ENCODE measurements at places on chromosomes 7 and 10. TPM values are rescaled to one million over a fixed set of nuclear protein-coding genes. Genes with fewer than 3 reads are reported as not detected.

DNA sequence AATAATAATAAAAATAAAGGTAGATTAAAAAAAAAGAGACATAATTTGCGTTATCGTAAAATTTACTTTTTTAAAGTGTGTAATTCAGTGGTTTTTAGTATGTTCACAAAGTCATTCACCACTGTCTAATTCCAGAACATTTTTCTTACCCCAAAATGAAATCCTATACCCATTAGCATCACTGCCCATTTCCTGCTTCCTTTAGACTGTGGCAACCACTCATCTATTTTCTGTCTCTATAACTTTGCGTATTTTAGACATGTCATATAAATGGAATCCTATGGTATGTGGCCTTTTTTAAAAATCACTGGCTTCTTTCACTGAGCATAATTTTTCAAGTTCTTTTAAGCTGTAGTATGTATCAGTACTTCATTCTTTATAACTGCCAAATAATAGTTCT is 53.6 kb downstream of the KAT6B start:
- DNase-seq: no peak

- no peak for DNase-seq
Observed at GRCh38 chr7:34327681-34328080, 330.3 kb upstream of the NPSR1 start.

DNA sequence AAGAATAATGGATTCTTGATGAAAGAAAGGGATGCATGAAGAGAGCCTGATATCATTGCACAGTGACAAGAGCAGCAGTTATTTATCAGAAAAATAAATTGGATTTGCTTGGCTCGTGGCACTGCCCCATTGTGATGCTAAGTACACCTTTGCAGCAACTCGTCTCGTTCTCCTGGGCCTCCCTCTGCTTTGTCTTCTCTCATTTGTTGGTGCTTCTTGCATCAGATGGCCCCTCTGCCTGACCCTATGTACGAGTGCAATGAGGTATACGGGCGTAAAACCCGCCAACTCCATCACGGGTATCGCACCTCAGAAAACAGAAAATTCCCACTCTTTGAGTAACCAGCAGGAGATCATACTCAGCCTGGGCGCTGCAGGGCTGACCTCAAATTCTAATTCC is 107.2 kb upstream of the C10orf90 start:
- no peak for DNase-seq

DNA sequence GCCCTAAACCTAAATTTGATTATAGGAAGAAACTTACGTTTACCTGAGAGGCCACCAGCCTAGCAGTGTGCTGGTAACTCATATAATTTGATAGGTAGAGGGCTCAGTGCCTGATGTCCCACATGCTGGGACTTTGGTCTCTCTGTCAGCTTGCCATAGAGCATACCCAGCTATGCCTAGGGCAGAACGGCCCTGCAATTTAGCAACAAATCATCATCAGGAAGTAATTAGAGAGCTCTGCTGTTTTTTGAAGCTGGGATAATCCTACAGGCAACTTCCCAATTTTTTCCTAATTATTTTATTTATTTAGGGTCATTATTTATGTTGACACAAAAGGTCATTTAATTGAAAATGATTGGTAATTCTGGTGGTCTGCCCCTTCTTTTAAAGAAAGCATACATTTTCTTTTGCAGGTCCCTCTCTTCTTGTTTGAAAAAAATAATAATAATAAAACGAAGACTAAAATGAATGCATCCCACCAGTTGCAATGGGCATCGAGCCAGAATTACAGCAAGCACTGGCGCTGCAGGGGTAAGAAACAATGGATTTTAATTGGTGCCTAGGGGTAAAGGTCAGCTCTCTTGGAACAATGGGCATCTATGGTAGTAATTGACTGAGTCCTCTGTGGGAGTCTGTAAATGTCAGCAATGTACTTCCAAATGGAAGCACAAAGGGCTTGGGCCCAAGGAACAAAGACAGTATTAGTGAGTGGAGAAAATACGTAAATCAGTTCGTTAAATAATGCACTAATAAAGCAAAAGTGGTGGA is 348.0 kb downstream of the SORCS1 start:
- DNase-seq: no peak

DNA sequence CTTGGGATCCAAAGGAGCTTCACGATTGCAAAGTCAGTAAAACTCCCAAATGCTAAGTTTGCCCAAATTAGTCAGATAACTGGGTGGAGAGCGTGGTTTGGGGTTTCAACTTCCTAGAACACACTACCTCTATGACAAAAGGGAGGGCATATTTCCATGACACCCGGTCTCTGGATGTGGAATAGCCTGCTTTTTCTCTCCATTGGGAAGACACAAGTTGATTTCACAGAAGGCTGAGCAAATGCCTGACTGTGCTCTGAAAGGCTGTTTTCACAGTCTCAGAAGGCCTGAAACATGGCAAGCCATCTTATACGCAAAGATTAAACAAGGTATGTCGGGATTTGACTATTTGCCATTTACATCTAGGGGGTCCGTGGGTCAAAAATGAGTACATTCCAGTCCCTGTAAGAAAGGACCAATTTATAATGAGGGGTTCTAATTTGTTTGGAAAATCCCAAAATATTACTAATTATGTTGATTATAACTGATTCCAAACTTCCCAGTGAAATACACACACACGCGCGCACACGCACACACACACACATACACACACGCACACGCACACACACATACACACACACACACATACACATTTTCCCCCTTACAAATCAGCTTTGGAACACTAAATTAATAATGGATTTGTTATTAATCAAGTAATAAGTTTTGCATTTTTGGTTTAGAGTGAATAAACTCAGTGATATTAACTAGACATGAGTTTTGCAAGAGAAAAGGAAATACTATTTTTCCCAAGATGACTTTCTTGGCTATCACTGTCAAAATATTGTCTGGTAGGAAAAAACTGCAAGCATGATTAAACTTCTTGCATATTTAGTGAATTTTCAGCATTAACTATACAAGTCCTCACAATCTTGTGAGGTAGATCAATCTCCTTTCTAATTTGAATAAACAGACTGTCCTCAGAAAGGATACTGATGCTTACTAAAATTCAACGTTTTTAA is 105.0 kb downstream of the PRTFDC1 start:
- DNase-seq: no peak

- no peak for DNase-seq
Observed at GRCh38 chr7:100789055-100789454, 38.3 kb downstream of the EPHB4 start.

GRCh38 chr10:21261842-21262294 is 263.6 kb downstream of the SKIDA1 start:
- DNase-seq: no peak

Gene RTKN2
- total RNA-seq: 6.9 TPM

Gene GARIN1A
- 0.25 TPM for total RNA-seq

Data from activated CD4-positive, alpha-beta memory T cell treated with anti-CD3 and anti-CD28 coated beads, Interleukin-2, amount 10 ng/mL, durations not matched to agents 7 days and 5 days (primary cell).